ENCODE measurements at places on chromosomes 7 and 10.

GRCh38 chr10:127496035-127496434, 53.1 kb upstream of the NPS start:
- no peak for DNase-seq

DNA sequence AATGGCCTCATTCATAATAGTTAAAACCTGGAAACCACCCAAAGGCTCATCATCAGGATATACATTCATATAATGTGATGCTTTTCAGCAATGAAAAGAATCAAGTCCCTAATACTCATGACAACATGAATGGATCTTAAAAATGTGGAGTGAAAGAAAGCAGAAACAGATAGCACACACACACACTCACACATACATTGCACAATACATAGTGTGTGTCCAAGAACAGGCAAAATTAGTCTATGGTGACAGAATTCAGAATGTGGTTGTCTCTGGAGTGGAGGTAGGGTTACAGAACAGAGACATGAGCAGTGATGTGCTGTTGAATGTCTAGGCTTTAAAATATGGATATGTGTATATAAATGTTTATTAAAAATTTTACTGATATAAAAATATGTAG, 419.9 kb upstream of the PCDH15 start:
- no peak for DNase-seq

GRCh38 chr7:129431911-129432643, 2.2 kb upstream of the STRIP2 start:
- DNase-seq: no peak

GRCh38 chr10:125206623-125207022, 46.3 kb upstream of the CTBP2 start:
- no peak for DNase-seq

GRCh38 chr7:98514211-98515031, 102.7 kb upstream of the NPTX2 start:
- no peak for DNase-seq
